NCI-H2081 treated with DMSO at 0.1 percent for 48 hours (cell line): ENCODE measurements at places on chromosomes 1 and 21.

DNA sequence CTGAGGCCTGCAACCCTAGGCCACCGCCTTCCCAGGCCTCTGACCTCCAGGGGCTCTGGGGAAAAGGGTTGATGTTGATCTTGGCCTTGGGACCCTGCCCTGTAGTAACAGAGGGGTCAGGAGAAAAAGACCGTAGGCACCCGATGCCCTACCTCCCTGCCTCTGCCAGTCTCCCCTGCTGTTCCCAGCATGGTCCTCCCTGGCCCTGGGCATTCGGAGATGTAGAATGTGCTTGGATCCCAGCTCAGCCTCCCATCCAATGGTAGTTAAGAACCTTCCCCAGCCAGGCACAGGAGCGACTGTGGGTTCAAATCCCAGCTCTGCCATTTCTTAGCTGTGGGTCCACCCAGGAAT lies 72.0 kb upstream of the TARDBP start:
- no peak for DNase-seq

- DNase-seq: no peak
Measured at GRCh38 chr21:35664683-35665082, 395.6 kb downstream of the SETD4 start.

GRCh38 chr1:115377411-115377810 lies 39.4 kb upstream of the NGF start:
- DNase-seq: no peak

GRCh38 chr1:33902486-33903209 lies 38.8 kb downstream of the HMGB4 start:
- DNase-seq: no peak

- no peak for DNase-seq
Measured at GRCh38 chr1:113326976-113327375, 63.3 kb upstream of the MAGI3 start.

- DNase-seq: no peak
Measured at GRCh38 chr1:229231754-229232119, 39.2 kb upstream of the RAB4A start.

- DNase-seq: no peak
Measured at GRCh38 chr1:245516284-245516759, 361.5 kb downstream of the KIF26B start.

DNA sequence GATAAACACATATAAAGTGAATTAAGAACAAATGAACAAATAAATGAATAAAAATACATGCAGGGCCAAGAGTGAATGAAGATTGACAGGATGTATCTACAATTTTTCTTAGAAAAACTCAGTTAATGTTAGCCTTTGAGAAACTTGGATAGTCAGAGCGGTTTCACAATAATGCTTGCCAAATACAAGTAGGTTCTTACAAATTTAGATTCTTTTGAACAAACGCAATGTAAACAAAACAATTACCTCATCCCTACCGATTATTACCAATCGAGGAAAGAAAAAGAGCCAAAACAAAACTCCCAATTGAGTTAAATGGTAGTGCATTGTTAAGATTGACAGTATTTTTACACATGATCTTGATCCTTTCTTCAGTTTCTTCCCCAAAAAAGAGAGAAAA lies 176.9 kb upstream of the DEPDC1 start:
- DNase-seq: no peak

DNA sequence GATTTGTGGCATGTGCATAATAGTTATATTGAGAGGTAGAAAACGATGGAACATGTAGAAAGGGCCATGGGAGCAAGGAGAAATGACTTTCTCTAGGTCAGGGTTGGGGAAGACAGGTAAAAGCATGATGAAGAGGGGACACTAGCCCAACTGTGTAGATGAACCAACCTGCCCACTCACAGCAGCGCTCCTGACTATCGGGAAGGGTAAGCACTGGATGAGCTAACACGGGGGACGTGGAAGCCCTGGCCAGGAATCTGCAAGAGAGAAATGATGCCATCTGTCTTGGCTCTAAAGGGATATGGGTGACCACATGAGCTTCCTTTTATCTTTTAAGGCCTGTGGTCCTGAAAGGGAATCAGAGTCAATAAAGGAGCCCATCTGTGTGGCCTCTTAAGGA lies 36.2 kb upstream of the TMEM125 start:
- DNase-seq: no peak

GRCh38 chr1:170307426-170307825 lies 161.7 kb downstream of the NTMT2 start:
- no peak for DNase-seq

DNA sequence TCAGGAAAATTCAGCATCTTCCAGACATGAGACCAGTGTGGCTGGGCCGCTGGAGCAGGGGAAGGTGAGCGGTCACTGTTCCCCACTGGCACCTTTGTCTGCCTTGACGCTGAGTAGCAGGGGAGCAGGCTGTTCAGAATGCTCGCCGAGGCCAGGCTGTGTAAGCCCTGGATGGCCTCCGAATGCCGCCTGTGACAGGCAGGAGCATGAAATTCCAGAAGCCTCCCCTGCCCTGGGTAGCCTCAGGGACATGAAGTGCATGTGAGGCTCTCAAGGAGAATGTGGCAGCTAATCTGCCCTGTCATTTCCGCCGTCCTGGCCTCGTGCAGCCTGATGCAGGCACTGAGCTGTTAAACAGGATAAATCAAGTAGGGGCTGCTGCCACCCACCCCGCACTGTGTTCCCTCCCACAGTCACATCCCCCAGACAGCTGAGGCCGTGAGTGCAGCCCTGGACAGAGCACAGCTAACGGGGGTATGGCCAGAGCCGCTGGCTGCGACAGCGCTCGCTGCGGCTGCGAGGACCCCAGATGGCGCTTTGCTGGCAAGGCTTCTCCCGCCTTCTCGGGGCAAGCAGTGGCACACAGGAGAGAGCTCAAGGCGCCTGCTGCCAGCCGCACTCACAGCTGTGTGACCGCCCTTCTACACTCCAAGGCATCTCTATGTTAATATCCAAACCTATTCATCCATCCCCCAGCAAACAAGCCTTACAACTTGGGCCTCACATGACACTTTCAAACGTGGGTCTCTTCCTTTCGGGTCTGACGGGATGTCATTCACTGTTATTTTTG lies 105.0 kb upstream of the COL6A1 start:
- DNase-seq: no peak

DNA sequence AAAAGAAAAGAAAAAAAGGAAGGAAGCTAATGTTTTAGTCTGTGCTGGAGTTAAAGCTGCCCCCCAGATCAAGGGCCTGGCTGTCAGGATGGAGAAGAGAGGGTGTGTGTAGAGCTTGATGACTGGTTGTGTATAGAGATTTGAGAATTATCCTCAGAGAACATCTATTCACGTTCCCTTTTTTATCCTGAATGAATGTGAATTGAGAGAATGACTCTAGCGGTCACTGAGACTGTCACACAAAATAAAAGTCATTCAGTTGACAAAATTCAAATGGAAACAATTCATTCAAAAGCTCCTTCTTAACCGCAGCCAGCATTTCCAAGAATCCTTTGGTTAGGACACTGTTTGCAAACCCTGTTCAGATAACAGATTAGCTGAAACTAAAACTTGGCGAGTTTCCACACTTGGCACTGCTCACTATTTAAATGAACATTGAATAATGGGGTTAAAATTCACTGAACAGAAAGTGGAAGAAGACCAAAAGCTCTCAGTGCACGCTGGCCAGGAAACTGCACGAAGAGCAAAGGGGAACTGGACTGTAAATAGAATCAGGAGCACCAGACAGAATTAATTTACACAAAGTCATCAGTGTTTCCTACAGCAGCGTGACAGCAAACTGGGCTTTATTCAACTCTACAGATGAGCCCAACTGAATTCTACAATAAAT lies 13.6 kb upstream of the FAM89A start:
- no peak for DNase-seq

GRCh38 chr1:43621861-43622260 lies 28.1 kb upstream of the KDM4A start:
- no peak for DNase-seq
